ENCODE measurements at places on chromosomes 12 and 14.

- DNase-seq = peak; percentile 6
Observed at GRCh38 chr14:23641915-23642588, 5.9 kb downstream of the DHRS2 start.

DNA sequence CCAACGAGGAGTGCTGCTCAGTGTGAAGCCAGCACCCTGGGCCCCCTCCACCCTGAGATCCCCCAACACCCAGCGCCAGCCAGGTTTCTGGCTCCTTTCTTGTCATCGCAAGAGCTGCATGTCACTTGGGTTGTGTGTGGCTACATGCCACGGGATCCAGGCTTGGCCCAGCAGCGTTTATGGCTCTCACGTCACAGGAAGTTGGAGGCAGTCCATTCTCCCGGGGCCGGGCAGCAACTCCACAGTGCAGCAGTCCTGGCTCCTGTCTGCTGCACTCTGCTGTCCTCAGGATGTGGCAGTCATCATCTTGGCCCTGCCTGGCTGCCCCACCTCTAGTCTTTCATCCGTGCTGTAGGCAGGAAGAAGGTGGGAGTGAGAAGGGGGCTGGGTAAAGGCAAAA, 78.3 kb downstream of the AACS start:
- no peak for DNase-seq

- DNase-seq = no peak
Observed at GRCh38 chr12:12384571-12385340, 27.9 kb downstream of the BORCS5 start.

- no peak for DNase-seq
Observed at GRCh38 chr12:43599708-43600107, 47.7 kb upstream of the ADAMTS20 start.

DNA sequence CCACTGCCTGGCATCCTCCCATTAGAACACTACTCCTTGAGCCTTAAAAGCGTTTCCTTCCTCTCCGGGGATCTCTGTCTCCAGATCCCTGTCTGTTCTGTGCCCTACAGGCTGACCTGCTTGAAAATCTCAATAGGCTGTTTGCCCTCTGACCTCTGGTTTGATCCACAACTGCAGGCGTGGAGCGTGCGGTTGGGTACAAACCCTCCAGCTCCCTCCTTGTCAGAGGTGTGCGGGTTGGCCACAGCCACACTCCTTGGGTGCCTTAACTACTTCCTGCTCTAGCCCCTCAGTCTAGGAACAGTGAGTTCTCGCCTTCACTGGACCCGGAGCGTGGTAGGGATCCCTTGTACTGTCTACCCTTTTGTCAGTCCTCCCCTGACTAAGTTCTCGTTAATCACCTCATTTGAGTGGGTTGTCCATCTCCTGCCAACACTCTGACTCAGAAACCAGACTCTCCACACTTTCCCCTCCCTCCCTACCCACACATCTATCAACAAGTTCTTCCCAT, 33.1 kb downstream of the CMKLR1 start:
- no peak for DNase-seq

- DNase-seq = peak; percentile 68
Observed at GRCh38 chr12:30806989-30807694, 52.4 kb upstream of the CAPRIN2 start.

Data from common myeloid progenitor, CD34-positive (primary cell).